ENCODE measurements at places on chromosomes 5 and 9.

- no peak for DNase-seq
Observed at GRCh38 chr5:52754051-52754450, 33.7 kb upstream of the ITGA1 start.

- no peak for DNase-seq
Observed at GRCh38 chr9:136762221-136762691, 2.1 kb downstream of the LCN15 start.

DNA sequence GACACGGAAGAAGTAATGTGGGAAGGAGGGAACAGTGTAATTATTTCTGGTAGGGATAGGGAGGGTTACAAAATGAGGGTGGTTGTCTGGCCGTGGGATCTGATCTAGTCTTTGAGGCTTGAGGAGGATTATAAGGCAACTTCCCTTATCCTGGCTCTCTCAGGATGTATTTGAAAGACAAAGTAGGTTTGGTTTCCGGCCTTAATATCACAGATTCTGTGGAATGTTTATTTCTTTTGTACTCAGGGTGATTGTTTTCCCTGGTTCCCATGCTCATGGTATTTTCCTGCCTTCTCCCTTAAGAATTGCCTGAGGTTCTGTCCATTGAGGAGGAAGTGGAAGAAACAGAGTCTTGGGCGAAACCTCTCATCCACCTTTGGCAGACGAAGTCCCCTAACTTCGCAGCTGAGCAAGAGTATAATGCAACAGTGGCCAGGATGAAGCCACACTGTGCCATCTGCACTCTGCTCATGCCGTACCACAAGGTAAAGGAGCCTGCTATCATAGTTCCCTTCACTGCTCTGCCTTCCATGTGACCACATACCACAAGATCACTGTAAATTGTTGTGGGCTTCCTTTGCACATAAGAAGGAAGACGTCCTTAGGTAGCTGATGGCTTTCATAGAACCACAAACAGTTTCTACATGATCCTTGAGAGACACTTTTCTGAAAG, 253.8 kb downstream of the KDM4C start:
- DNase-seq, result no peak

GRCh38 chr5:179294891-179295777, 50.1 kb downstream of the ADAMTS2 start:
- no peak for DNase-seq

DNA sequence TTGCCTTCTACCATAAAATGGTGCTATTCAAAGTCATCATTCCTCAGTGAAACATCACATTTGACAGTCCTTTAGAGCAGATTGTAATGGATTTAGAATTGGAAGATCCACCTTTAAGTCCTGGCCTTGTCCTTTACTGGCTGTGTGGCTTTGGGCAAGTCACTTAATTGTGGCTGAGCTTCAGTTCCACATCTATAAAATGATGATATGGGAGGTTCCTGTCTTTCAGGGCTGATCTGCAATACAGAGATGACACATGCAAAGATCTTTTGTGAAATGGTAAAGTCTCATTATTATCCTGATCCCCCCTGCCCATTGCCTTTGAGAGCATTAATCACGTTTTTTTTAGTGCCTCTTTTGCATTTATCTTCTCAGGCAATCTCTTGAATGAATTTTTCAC, 58.2 kb downstream of the ZFAND5 start:
- DNase-seq, result no peak

- DNase-seq, result no peak
Observed at GRCh38 chr5:176775409-176775808, 35.0 kb upstream of the UNC5A start.

DNA sequence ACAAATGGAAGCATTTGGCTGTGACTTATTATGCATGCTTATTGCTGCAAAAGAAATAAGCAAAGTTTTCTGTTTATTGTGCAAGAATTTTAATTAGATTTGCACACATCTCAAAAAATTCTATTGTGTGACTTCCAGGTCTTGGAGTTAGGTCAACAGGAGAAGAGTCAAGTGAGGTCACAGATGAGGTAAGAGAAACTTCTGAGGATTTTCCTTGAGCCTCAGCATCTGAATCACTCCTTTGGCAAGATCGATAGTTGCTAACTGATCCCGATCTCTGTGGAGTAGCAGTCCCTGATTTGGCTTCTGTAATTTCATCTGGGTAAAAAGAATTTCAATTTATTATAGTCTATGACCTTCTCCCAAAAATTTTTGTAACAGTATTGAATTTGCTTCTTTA, 6.9 kb upstream of the TTC33 start:
- DNase-seq, result no peak

DNA sequence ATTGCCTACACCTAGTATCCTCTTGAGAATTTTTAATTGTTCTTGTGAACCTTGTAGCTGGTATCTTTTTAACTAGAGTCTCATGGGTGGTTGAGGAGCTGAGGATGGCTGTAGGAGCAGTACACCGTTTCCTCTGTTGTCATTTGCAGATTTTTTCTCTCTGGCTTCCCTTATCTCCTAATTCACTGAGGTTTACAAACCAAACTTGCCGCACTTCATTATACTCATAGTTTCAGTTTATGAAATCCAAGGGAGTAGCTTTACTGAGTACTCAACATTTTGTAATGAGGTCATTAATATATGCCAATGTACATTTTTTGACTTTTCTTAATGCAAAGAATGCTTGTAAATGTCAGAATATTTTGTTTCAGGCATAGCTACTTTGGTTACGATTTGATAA, 154.2 kb downstream of the CCDC171 start:
- no peak for DNase-seq

Measured in HuH-7 (cell line).